ENCODE measurements at places on chromosomes 12 and 14.

DNA sequence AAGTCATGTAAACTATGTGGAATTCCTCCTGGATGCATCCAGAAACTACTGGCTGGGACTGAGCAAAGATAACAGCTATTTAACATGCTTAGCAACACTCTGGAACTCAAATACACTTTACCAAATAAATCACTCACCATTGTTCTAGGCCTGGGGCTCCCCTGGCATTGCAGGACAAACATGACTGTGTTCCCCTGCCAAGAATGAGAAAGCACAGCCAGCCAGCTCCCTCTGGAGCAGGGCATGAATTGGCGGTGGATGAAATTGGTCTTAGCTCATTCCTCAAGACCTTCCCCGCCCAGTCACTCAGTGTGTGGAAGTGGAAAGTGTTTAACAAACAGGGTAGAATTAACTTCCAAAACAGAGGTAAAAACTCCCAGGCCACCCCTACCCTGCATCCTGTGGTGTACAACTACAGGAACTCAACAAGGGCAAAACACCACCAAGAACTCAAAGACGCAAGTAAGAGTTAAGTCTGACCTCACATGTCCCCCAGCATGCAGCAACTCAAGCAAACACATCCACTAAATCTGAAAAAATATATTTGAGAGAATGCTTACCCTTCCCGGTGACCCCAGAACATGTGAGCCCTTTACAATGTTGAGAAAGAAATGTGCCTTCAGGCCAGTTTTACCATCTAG lies 58.4 kb upstream of the BDKRB2 start:
- no peak for DNase-seq

DNA sequence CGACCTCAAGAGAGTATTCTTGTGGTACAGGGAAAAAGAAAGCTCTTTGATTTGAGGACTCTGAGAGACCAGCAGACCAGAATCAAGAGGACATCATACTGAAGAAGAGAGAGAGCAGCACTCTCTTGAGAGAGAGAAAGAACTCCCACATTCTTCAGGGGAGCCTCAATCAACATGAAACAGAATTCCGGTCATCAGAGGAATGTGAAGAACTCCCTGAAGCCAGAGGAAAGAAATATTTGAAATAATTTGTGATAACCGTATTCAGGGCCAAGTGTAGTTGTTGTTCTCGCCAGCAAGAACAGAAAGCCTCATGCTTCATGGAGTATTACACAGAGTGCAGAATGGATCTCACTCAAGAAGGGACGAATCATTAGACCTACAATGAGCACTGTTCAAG lies 363.8 kb upstream of the TMEM132C start:
- DNase-seq, result no peak

DNA sequence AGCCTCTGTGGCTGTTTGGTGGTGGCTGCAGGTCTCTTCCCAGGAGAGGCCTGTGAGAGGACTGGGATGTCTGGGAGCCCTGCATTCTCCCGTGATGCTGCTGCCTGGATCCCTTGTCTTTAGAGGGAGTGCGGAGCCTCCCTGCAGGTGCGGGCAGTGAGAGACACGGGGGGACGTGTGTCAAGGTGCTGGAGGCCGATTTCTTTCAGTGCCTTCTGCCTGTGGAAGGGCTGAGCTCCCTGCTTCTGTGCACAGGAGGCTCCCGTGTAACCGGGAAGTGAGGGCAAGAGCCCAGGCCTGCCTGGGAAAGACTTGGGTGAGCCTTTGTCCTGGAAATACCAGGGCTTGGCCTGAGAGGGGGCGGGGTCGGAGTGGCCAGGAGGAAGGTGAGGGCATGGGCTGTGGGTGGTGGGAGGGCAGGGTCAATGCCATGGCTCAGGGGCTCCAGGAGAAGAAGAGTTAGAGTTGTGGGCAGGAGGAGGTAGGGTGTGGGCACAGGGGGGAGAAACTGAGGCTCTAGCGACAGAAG lies 372.2 kb downstream of the TMEM121 start:
- DNase-seq, result no peak

GRCh38 chr12:97246368-97246767 lies 216.2 kb upstream of the RMST start:
- no peak for DNase-seq

DNA sequence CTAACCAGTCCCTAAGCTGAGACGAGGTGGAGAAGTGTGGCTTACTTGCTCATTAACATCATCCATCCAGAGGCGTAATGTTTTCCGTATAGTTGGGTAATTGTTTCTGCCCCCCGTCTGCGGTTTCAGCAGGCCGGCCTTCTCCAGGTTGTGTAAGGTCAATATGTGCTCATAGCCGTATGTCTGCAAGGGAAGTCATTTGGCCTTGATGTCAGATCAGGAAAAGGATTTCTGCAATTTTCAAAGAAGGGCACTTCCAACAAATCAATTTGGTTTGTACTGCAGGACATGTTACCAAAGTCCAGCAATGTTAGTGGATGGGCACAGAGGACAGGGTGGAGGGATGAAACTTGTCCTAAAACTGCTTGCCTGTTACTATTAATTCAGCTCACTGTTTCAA lies 9.9 kb upstream of the DIABLO start:
- no peak for DNase-seq

GRCh38 chr14:53882684-53883083 lies 73.9 kb downstream of the BMP4 start:
- DNase-seq, result no peak

GRCh38 chr14:51201890-51202289 lies 38.2 kb upstream of the TMX1 start:
- no peak for DNase-seq

DNA sequence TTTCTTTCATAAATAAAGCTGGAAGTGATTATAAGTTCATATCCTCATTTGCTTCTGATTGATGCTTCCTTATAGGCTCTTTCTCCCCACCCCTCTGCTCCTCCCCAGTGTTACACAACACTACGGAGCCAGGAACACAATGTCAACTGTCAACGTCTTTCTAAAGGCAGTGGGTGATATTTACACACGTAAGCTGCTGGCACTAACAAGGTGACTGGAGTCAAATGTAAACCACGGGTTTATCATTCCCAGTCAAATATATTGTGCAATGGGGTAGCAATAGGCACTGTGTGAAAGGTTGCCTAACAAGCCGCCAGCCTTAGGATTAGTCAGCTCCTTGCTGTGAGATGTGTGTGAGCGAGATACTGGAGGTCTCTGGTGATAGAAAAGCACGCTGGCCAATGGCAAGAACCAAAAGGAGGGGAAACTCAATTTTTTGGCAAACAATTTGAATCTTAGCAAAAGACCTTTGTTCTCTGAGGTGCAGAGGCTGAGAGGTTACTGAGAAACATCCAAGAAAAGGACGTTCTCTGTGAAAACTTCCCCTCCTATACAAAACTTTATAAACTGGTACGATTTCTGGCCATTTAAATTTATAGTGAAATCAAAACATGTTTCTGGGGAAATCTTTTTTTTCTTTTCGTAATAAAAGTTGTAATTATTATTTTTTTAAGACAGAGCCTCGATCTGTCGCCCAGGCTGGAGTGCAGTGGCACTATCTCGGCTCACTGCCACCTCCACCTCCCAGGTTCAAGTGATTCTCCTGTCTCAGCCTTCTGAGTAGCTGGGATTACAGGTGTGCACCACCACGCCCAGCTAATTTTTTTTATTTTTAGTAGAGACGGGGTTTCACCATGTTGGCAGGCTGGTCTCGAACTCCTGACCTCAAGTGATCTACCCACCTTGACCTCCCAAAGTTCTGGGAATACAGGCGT lies 22.3 kb upstream of the HECTD1 start:
- DNase-seq, result peak; percentile 50

DNA sequence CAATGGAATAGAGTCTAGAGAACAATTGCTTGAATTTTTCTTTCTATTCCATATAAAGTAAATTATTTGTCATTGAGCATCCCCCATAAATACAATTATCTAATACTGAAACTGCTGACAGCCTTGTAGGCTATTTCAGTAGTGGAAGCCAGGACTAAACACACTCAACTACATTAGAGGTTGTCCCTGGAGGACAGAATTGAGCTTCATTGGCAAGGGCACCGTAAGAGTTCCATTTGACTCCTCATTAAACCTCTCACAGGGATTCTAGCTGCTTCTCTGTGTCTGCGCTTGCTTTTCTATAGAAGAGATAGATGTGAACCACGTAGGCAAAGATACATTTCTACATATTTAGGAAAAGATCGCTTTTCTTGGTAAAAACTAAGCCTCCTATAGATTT lies 3.5 kb upstream of the PTPRO start:
- DNase-seq, result no peak

DNA sequence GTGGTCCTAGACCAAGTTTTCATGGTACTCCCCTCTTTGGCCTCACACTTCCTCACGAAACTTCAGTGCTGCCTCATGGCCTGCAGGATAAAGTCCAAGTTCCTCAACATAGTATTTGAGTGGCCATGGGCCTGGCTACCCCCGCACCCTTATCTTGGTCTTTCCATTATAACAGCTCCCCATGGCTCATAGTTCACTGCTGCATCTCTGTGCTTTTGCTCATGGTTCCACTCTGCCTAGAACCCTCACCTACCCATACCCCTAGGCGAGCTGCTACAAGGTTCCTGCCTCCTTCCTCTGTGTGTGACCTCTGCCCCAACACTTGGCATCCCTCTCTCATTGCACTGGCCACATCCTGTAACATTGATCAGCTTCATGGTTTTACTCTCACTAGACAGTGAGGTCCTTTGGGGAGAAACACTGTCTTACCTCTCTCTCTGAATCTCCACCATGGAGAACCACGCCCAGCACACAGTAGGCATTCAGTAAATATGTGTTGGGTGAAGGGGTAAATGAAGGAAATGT lies 158.9 kb downstream of the GPR65 start:
- no peak for DNase-seq

GRCh38 chr12:32983968-32984367 lies 87.4 kb upstream of the PKP2 start:
- no peak for DNase-seq
